ENCODE measurements at places on chromosomes 4 and X.

- no peak for DNase-seq
Measured at GRCh38 chr4:73080789-73081188, 11.3 kb upstream of the COX18 start.

GRCh38 chr4:149999485-150000074, 78.7 kb upstream of the DCLK2 start:
- no peak for DNase-seq

- no peak for DNase-seq
Measured at GRCh38 chr4:122329876-122330565, 48.8 kb upstream of the ADAD1 start.

GRCh38 chr4:38387348-38387747, 276.7 kb upstream of the KLF3 start:
- no peak for DNase-seq

GRCh38 chr4:46389301-46389775, 590 bp downstream of the GABRA2 start:
- DNase-seq: no peak

DNA sequence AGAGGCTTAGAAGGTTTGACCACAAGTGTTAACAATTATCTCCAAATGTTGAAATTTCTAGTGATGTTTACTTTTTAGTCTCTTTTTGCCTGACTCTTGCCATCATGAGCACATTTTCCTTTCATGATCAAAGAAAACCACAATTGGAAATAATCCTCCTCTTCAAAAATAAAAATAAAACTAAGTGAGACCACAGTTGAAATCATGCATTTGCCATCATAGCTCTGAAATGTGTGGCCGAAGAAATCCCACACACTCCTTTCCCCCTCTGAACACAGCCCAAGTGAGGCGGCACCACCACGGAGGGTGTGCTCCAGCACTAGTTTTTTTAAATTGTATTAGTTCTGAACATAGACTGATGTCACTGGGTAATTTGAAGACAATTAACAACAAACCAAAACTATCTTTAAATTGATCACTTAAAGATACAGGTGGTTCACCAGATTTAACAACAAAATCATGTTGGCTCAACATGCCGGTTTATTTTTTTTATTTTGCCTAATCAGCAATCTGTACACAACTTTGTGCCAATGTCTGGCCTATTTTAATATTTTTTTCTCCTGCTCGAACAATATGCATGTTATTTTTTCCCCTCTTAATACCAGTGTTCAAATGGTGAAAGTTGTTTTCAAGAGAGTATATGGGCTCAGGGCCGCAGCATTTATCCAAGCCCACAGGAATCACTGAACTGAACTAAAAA, 17.6 kb downstream of the APBB2 start:
- DNase-seq: no peak

GRCh38 chr4:30630431-30630830, 89.7 kb upstream of the PCDH7 start:
- DNase-seq: no peak

DNA sequence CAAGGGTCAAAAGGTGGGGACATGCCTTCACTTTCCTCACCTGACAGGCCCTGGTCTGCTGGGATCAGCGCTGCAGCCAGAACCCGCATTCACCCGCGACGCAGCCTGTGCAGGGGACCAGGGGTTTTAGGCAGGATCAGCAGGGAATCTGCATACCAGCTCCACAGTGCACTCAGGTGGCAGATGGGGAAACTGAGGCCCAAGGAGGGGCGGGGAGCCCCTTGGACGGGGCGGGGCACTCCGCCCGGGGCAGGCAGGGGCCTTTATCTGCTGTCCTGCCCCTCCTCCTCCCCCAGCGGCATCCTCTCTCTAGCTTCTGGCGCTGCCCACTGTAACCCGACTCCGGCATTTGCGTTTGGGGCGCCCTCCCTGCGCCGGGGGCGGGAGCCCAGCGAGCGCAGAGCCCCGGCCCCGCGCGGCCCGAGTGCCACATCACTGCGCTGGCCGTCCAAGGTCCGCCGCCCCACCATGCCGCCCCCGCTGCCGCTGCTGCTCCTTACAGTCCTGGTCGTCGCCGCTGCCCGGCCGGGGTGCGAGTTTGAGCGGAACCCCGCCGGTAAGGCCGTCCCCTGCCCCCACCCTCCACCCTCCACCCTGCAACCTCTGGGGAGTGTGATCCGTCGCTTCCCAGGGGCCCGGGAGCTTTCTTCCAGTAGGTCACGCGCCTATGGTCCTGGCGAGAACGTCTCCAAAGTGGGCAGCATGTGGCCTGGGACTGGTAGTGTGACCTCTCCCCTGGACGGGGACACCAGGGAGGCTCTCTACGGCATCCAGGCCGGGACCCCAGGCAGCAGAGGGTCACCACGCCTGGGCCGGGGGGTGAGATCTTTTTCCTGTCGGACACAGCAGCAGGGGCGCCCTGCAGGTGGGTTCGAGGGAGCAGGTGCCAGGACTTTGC, at the start of gene CPZ:
TSS of gene CPZ (plus strand) at position 400 of the 898 bp plus-strand sequence. CDS start at position 469, 69 bp downstream.
- DNase-seq: no peak

- DNase-seq: no peak
Measured at GRCh38 chr4:87589531-87589930, 18.8 kb upstream of the DSPP start.

DNA sequence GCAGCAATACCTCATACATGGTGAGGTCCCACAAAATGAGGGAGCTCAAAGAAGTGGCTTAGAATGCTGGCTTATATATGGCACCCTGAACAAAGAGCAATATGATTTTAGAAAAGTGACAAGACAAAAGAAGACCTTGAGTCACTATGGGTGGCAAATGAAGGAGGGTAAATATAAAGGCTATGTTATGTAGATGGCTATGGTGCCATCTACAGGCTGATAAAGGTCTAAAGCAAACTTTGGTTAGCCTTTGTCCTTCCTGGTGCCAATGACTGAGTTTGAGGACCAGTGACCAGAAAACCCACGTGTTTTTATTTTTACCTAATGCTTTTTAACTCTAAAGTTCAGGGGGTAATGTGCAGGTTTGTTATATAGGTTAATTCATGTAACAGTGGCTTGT, 151.8 kb downstream of the CCNG2 start:
- DNase-seq: no peak

DNA sequence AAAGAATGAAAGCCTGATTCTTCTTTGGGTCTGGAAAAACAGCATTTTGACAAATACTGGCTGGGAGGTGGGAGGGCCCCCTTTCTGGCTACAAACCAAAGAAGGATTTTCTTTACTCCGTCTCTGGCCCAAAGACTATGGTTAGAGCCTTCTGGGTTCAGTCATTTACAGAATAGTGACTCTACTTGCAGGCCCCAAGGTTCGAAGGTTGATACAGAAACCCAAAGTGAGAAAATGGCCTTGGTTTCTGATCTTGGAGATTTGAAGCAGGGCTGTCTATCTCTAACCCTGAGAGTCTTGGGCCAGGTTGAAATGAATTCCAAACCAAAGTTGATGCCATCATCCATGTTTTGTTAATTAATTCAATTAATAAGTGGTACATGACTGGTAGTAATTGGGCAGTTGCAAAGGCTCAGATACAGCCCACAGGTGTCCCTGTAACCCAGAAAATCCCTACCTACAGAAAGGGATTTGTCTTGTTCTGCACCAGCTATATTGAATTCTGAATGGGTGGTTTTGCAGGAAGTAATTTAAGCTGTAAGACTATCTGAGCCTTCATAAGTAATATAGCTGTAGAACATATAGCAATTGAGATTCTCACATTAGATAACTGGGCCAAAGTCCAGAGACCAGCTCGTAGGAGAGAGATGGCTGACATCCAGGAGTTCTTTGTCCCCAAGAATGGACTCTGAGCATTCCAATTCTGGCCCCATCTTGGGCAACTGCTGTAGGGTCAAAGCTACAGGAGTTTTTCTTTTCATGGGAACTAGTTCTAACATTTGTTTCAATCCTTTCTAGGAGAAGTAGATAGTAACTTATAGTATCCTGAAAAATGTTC, 34.5 kb downstream of the CHRNA9 start:
- no peak for DNase-seq

- DNase-seq: no peak
Measured at GRCh38 chr4:136864604-136865185, 667.6 kb downstream of the PCDH18 start.

GRCh38 chr4:185640811-185641675, 105.7 kb upstream of the PDLIM3 start:
- DNase-seq: no peak

DNA sequence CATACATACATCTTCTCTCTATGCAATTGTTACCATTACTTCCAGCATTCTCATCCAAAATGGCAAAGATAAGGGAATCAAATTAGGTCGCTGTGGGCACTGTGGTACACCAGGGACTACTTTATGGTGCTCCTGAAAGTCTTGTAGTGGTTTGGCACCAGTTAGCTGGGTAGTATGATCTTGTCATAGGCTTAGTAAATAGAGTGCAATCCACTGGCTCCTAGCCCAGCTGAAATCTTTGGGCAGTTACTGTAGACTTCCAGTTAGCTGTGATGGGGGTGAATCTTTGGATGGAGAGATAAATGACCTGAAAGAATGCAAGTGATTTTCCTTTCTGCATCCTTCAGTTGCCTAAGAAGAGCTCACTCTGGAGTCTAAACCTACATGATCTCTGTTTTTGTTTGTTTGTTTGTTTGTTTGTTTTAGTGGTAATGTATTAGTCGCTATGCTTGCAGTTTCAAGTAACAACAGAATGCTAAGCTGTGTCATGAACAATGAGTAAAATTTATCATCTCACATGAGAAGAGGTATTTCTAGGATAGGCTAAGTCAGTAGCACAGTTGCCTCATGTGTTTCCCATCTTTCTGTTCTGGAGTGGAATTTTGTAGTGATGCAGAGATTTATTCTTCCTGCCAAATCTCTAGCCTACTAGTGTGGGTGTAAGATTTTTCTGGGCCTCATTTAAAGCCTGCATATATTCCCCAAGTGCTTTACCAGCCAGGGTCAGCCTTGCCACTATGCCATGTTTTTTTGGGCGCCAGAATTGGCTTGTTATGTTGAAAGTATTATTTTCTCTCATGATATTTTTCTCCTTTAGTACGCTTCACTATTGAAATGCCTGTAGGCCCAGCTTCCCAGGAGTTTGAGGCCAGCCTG, 24.2 kb downstream of the HERC3 start:
- DNase-seq: no peak

DNA sequence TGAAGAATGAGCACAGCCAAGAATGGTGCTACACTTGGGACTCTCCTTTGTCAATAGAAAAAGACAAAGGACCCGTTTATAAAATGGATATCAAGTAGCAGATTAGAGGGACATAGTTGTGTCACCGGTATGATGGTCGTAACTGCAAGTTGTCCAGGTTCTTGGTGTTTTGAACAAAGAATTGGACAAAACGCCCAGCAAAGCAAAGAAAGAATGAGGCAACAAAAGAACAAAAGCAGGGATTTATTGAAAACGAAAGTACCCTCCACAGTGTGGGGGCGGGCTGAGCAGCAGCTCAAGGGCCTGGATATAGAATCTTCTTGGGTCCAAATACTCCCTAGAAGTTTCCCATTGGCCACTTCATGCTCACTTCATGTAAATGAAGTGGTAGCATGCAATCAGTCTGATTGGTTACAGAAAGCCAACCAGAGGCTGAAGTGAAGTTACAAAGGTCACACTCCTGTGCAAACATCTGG, 54.7 kb downstream of the SHROOM3 start:
- DNase-seq: no peak

GRCh38 chrX:107154787-107155620, 36.4 kb upstream of the RBM41 start:
- DNase-seq: no peak

GRCh38 chr4:185036019-185036418, 17.7 kb downstream of the HELT start:
- DNase-seq: no peak

DNA sequence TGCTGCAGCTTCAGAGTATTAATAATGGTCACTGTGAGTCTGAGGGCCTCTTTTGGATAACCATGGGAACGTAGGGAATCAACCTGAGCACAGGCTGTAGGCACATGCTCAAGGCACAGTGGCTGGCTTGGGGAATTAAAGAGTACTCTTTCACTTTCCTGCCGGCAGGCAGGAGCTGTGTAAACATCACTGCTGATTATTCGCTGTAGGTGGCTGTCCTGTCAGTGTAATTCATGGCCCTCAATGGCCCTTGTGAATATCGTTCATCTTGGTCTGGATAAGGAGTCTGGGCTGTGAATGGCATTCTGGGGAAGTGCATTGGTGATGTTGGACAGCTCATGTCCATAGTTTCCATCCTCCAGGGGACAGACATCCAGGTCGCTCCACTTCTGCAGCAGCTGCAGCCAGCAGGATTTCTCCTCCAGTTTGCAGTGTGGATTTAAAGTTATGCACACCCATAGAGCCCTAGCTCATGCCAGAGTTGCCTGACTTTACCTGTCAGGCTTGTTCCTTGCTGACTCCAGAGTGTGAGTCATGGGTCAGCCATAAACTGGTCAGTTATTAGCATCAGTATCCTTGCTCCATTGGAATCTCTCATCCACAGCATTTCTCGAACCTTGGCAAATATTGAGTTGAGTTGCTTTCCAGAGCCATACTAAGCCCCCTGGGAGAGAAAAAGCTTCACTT, 43.0 kb downstream of the C4orf33 start:
- DNase-seq: no peak

DNA sequence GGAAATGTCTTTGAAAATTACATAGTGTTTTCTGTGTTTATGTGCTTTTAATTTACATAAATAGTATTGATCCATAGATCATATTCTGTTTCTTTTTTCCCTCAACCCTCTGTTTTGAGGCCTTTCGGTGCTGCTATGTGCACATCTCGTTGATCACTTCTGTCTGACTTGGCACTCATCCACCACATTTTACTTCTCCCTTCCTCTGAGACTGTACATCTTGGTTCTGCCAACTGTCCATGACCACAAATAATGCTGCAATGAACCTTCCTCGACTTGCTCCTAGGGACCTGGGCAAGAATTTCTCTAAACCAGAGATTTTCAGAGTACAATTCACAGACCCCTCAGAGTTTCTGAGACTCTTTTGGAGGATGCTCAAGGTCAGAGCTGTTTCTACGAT, 74.4 kb downstream of the RTL5 start:
- no peak for DNase-seq

DNA sequence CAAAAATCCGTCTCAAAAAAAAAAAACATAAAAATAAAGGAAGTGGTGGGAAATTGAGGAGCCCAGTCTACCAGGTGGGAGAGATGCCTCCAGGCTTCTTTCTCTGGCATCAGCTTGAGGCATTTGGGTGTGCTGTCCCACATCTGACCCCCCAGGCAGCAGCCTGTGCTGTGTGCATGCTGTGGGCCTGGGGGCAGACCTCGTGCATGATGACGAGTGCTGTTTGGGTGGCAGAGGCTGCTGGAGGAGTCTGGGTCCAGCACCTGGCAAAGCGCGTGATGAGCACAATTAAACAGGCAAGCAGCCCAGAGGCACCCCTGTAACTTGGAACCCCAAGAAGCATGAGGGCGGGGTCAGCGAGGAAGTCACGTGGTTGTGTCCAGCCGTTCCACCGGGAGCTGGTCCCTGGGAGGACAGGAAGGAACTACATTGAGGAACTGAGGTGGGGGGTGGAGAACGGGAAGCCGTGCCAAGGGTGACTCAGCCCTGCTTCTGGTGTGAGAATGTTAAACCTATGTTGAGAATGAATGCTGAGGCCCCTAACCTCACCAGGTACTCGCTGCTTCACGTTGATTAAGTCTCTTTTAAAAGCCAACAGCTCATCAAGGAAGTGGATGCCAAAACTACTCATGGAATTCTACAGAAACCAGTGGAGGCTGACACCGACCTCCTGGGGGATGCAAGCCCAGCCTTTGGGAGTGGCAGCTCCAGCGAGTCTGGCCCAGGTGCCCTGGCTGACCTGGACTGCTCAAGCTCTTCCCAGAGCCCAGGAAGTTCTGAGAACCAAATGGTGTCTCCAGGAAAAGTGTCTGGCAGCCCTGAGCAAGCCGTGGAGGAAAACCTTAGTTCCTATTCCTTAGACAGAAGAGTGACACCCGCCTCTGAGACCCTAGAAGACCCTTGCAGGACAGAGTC, 6.1 kb downstream of the TACC3 start:
- no peak for DNase-seq

- DNase-seq: peak; percentile 77
Measured at GRCh38 chr4:87559090-87559837, 30.1 kb upstream of the SPARCL1 start.
